ENCODE measurements at places on chromosomes 16 and 17. TPM values are rescaled to one million over a fixed set of nuclear protein-coding genes. Genes with fewer than 3 reads are reported as not detected.
A peak's percentile ranks its signal among the peaks of the same experiment; 100 is the strongest.

DNA sequence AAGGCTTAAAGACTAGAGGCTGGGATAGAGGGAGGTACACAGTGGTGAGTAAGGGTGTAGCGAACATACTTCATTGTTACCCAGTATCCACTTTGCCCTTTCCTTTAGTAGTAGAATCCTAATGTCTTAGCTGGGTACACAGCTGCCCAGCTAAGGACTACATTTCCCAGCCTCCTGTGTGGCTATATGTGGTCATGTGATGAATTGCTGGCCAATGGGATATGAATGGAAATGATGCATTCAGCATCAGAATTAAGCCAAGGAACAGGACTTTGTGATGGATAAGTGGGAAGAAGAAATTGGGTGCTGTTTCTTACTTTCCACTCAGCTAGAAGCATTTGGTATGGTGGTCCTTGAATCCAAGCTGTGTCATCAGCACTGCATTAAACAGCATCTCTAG is 55.9 kb downstream of the FOXL1 start:
- H3K36me3 ChIP-seq, result no peaks in the 10 kb centered on the region
- no peak overlapping the region for H3K4me3 ChIP-seq
- no peaks in the 10 kb centered on the region for H3K4me1 ChIP-seq
- peaks cover 18% of the 10 kb centered on the region for H3K27me3 ChIP-seq
- no peak overlapping the region for H3K27ac ChIP-seq

GRCh38 chr16:80623376-80623775 is 82.6 kb downstream of the DYNLRB2 start:
- no peak overlapping the region for H3K4me3 ChIP-seq
- DNase-seq, result no peak
- no peaks in the 10 kb centered on the region for H3K4me1 ChIP-seq
- H3K27ac ChIP-seq, result no peak overlapping the region

DNA sequence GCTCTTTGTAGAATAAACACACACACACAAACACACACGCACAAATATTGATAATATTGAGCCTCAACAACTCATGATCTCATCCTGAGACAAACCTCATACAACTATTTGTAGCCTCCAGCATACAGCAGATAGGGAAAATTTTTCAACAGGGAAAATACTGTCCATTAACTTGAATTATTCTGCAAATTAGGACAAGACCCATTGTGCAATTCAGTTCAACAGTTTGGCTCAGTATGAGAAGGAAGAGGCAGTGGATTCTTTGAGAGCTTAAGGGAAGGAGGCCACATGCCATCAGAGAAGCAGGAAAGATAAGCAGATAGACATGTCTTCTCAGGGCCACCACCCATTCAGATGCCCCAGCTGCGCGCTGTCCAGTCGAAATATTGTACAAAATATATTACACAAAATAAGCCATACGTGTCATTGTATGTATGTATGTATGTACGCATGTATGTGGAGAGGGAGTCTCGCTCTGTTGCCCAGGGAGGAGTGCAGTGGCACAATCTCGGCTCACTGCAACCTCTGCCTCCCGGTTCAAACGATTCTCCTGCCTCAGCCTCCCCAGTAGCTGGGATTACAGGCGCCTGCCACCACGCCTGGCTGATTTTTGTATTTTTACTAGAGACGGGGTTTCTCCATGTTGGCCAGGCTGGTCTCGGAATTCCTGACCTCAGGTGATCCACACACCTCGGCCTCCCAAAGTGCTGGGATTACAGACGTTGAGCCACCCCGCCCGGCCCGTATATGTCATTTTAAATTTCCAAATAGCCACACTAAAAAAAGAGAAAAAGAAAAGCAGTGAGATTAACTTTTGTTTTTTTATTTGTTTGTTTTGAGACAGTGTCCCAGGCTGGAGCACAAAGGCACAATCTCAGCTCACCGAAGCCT is 1.8 kb downstream of the ZC3H7A start:
- H3K27me3 ChIP-seq, result no peaks in the 10 kb centered on the region
- DNase-seq, result no peak
- H3K4me1 ChIP-seq, result peaks cover 74% of the 10 kb centered on the region
- H3K36me3 ChIP-seq, result peaks cover 48% of the 10 kb centered on the region
- H3K4me3 ChIP-seq, result peak overlapping the region; percentile 81
- H3K27ac ChIP-seq, result peak overlapping the region; percentile 65

DNA sequence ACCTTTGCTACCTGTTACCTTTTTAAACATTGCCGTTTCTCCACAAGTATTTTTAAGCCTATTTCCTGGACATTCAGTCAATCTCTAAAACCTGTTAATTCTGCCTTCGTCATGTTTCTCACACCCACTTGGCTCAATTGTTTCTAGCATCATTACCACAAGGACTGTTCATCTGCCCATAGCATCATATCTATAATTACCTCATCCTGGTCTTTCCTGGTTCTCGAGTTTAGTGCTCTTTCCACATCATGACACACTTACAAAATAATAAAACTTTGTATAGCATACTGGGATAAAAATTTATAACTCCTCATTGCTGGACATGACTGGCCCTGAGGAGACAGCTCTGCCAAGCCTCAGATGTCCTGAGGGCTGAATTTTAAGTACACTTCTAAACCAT is 104.8 kb downstream of the CYB561 start:
- H3K27me3 ChIP-seq, result no peaks in the 10 kb centered on the region
- no peak overlapping the region for H3K4me3 ChIP-seq
- peaks cover 3% of the 10 kb centered on the region for H3K36me3 ChIP-seq
- no peaks in the 10 kb centered on the region for H3K4me1 ChIP-seq
- no peak overlapping the region for H3K27ac ChIP-seq

NLRC3 gene
- 20.5 TPM for total RNA-seq

- no peak for DNase-seq
- no peak overlapping the region for H3K4me3 ChIP-seq
- no peaks in the 10 kb centered on the region for H3K36me3 ChIP-seq
- peaks cover 20% of the 10 kb centered on the region for H3K4me1 ChIP-seq
- no peaks in the 10 kb centered on the region for H3K27me3 ChIP-seq
These were observed 73.7 kb downstream of the SREBF1 start for GRCh38 chr17:17763136-17763535.
